ENCODE measurements at places on chromosomes 3 and 15.

DNA sequence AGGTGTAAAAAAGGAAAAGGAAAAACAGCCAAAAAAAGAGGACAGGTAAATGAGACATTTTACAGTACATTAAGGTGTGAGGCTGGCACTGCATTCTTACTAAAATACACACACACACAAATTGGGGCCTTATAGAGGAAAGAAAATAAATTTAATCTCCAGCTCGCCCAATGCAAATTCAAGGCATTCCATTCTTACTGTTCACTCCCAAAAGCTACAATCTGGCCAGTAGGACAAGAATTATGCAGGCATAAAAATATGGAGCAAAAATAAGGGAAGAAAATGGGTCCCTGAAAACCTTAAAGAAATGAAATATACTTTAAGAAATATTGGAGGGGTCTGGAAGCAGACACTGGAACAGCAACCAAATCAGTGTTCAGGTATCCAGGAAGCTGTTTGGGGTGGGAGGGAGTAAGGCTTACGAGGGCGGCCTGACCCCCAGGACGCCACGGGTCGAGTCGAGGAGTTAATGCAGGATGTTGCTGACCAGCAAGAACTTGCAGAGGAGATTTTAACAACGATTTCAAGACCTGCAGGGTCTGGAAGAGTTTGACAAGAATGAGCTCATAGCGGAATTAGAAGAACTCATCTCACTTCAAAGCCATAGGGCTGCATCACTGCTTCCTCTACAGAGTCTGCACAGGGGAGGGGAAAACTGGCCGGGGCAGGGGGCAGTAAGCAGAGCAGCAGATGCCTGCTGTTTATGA is 245.5 kb downstream of the TBL1XR1 start:
- no peak for DNase-seq

DNA sequence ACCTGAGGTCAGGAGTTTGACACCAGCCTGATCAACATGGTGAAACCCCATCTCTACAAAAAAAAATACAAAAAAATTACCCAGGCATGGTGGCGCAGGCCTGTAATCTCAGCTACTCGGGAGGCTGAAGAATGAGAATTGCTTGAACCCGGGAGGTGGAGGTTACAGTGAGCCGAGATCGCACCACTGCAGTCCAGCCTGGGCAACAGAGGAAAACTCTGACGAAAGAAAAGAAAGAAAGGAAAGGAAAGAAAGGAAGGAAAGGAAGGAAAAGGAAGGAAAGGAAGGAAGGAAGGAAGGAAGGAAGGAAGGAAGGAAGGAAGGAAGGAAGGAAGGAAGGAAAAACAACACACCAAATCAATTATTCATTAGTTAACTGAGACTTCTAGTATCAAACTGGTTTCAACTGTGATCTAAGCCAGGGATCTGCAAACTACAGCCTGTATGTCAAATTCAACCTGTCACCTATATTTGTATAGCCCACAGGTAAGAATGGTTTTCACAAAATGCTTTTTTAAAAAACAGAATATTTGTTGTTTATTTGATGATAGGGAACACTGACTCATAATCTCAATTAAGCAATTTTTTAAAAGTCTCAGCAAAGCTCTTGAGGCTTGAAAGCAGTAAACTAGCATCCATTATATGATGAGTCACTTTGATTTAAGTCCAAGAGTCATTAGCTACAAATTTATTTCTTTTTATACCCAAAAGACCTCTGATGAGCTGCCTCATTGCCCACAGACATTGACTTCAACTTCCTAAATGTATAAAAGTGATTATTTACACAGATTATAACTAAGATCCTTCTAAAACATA is 127.6 kb downstream of the TBL1XR1 start:
- no peak for DNase-seq

GRCh38 chr15:26842391-26842790 is 24.5 kb upstream of the GABRA5 start:
- DNase-seq = no peak

DNA sequence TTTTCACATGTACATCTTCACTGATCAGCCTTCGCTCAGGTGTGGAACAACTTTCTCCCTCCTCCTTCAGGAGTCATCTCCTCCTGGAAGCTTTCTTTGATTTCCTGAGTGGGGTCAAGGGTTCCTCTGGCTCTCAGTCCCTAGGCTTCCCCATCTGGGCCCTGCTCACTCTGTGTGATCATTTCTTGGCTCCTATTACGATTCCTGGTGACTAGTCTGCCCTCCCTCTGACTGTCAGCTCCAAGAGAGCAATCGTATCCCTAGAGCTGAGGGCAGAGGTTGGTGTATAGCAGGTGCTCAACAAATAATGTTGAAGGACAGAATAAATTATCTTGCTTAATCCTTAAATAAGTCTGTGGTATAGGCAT is 15.3 kb upstream of the PRKCD start:
- no peak for DNase-seq

- DNase-seq = no peak
Observed at GRCh38 chr15:29542994-29543393, 273.4 kb upstream of the NSMCE3 start.

DNA sequence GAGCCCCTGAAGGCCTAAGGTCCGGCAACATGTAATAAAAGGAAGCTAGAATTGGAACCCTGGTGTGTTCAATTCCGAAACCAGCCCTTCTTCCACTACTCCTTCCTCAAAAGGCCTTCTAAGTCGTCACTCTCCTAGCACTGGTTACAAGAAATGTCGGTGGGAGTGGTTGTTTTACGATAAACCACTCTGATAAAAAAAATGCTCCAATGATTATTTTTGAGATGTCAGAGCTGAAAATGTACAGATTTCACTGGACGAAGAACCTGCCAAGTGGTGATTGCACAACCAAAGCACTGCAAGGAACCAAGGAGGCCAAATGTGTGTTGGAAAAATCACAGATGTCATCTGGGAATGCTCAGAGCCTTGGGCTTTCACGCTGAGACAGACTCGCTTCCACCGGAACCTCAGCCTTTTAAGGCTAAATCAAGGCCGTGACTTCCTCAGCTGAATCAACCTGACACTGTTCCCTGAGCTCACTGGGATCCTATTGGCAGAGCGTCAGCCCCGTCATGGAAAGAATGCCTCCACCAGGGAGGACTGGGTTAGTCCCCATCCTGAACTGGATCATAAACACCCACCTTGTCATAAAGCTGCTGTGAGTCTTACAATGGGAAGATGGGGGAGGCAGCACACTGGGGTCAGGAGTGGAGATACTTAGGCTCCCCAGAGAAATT is 108.1 kb upstream of the THBS1 start:
- no peak for DNase-seq

DNA sequence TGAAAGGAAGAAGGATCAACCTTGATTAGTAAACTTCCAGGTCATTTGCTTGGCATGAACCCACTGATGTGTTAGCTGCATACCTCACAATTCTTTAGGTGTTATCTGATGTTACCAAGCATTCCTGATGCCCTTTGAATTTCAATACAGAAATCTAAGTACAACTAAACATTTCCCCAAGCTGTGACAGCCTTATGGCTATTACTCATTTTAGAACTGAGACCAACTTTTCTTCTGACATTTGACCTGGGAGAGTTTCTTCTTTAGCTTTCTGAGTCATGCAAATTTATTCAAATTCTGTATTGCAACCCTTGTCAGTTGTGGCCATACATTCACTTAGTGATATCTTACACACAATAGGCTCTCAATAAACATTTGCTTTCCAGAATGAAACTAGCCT is 124.3 kb downstream of the TIGIT start:
- DNase-seq = no peak

DNA sequence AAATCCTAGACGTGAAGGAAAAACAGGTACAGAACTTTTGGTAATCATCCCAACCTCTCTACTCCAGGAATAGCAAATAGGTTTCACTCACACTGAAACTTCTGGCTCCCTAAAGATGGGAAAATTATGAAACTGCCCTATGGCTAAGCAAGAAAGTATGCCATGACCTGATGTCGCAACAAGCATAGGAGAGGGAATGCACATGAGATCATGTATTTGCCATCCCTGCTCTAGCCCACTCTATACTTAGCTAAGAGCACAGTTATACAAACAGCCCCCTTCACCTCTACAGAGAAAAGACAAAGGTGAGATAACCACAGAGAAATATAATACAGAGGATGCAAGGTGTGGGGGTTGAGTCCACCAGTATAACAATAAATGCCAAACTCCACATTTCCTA is 102.7 kb downstream of the TBC1D5 start:
- peak; percentile 39 for DNase-seq

DNA sequence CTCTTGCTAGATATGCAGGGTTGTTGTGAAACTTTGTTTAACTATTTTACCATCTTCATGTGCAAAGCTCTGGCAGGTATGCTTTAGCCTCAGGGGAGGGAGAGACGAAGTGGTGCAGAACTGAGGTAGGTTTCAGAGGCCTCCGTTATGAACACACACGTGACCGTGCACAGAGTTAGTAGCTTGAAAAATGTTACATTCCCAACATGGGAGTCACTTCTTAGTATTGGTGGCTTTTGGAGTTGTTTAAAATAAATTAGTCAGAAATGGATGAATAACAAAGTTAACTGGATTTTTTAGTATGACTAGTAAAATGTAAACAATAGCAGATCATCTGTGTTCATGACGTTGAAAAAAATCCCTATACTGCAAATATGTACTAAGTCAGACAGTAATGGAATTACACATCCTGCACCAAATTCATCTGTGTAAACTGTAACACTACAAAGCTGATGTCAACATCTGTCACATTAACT is 279.6 kb downstream of the KLF13 start:
- DNase-seq = no peak

DNA sequence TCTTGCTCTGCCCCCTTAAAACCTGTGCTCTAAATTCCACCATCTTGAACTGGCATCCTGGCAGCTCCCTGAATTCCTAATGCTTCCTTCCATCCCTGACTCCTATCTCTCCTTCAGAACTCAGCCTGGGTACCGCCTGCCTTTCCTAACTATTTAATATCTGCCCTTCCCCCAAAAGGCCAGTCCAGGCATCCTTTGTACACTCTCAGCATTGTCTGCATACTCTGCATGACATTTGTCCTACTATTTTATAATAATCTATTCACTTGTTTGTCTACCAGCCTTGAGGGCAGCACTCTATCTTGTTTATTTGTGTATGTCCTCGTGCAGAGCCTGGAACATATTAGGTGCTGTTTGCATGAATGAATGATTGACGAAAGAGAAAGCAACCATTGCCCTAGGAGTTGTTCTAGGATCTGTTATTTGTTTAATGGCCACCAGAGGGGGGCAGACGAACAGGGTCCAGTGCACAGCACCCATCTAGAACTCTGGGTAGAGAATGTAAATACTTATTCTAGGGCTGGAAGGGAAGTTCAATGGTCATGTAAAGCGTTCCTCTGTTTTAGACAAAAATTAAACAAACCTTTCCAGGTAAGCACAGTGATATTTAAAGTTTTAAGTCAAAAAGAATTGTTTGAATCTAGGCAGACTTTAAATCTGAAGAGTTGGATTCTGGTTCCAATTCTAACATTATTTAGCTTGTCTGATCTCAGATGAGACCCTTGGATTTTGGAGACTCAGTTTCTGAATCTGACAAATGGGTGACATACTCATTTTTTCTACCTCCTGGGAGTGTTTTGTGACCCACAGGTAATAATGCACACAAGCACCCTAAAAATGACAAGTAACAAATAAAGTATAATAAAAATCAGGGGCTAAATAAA is 125.8 kb upstream of the GALNT15 start:
- DNase-seq = no peak

DNA sequence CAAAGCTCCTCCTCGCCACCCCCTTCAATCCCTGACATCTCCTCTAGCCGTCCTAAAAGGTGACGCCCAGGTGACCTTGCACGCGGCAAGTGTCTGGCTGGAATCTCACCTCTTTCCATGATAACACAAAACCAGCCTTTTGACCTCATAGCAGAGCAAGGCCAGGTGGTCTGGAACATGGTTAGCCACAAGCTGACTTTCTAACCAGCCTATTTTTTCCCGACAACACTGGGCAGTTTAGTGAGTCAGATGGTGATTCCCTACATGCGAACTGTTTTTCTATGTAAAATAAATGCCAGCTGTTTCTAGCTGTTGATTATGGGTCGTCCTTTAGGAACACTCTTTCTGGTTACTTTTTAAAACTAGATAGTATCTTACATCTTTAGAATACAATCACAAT is 243.0 kb downstream of the CD47 start:
- DNase-seq = no peak

DNA sequence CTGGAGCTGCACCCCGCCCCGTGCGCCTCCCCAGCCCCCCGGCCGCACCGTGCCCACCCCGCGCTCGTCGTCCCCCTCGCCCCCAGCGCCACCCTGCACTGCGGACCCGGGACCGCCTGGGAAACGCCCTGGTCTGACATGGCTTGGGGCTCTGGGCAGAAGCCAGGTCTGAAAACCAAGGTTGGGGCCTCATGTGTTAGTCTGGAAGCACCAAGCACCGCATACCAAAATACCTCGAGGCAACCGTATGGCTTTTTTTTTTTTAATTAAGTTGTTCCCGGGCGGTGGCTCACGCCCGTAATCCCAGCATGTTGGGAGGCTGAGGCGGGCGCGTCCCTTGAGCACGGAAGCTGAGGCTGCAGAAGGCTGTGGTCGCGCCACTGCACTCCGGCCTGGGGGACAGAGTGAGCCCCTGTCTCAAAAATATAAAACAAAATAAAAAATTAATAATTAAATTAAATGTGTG is 91.5 kb upstream of the CHD2 start:
- DNase-seq = no peak

DNA sequence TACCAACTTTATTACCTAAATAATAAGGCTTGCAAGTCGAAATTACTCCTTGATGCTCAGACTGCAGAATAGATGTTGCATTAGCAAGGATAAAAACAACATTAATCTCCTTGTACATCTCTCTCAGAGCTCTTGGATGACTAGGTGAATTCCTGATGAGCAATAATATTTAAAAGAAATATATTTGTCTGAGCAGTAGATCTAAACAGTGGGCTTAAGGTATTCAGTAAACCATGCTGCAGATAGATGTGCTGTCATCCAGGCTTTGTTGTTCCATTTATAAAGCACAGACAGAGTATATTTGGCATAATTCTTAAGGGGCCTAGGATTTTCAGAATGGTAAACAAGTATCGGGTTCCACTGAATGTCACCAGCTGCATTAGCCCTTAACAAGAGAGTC is 257.1 kb downstream of the TUSC7 start:
- no peak for DNase-seq

DNA sequence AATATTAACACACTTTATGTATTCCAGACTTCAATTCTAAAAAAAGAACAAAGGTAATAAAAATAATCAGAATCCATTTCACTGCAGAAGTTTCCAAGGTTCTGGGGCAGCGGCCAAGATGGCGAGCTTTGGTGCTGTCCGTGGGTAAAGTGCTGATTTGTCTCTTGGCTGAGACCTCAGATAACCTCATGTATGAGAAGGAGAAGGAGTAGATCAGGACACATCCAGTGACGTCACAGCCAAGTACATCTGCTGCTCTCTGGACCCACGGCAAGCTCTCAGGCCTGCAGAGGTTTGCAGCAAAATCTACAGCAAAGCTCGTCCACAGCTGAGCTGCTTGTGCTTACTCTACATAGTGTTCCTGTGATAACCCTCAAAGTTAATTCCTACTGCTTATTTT is 165.7 kb downstream of the MAGI1 start:
- no peak for DNase-seq

All from epithelial cell of prostate (primary cell).